Hepatocyte (in vitro differentiated cells): ENCODE measurements at places on chromosomes 12 and 14. TPM values are rescaled to one million over a fixed set of nuclear protein-coding genes. Genes with fewer than 3 reads are reported as not detected.

GRCh38 chr12:124915239-124916236 is 1.1 kb upstream of the UBC start:
- no peaks in the 10 kb centered on the region for H3K27me3 ChIP-seq
- peak overlapping the region; percentile 44 for H3K4me3 ChIP-seq
- peak; percentile 71 for DNase-seq

- no peaks in the 10 kb centered on the region for H3K27me3 ChIP-seq
- H3K4me3 ChIP-seq, result no peak overlapping the region
- no peak overlapping the region for H3K27ac ChIP-seq
- H3K4me1 ChIP-seq, result no peaks in the 10 kb centered on the region
Measured at GRCh38 chr14:76607510-76607909, 153.8 kb upstream of the VASH1 start.

DNA sequence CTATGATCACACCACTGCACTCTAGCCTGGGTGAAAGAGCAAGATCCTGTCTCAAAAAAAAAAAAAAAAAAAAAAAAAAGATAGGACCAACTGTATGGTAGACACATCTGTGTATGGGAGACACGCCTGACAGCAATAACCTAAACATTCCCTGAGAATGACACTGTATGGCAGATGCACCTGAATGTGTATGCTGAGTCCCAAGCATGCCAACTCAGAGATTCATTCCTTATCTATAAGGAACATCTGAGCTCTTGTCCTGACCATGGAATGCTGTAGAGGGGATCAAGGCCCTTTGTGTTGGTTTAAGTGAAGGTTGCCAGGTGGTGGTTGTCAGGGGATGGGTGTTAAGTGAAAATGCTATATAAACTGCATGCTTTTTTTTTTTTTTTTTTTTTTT is 19.2 kb upstream of the LGALS3 start:
- no peaks in the 10 kb centered on the region for H3K27me3 ChIP-seq
- no peak overlapping the region for H3K27ac ChIP-seq
- H3K36me3 ChIP-seq, result no peaks in the 10 kb centered on the region
- no peak overlapping the region for H3K4me3 ChIP-seq

- H3K27ac ChIP-seq, result peak within 1 kb of the TSS; percentile 32
- H3K36me3 ChIP-seq, result no peaks in the 10 kb centered on the region
Measured at GRCh38 chr14:57493467-57494181, at the start of gene CCDC198. TSS of gene CCDC198 (minus strand) at chr14:57493857. CDS start at chr14:57493715, 142 bp downstream.

- DNase-seq, result no peak
- no peaks in the 10 kb centered on the region for H3K4me1 ChIP-seq
- no peak overlapping the region for H3K27ac ChIP-seq
- no peaks in the 10 kb centered on the region for H3K36me3 ChIP-seq
Measured at GRCh38 chr12:29088611-29089219, 60.4 kb upstream of the FAR2 start.

GRCh38 chr14:84527706-84528105 is 1002.2 kb upstream of the FLRT2 start:
- peaks cover 5% of the 10 kb centered on the region for H3K4me1 ChIP-seq
- H3K27me3 ChIP-seq, result no peaks in the 10 kb centered on the region
- no peaks in the 10 kb centered on the region for H3K36me3 ChIP-seq
- H3K27ac ChIP-seq, result no peak overlapping the region
- no peak for DNase-seq

- no peaks in the 10 kb centered on the region for H3K27me3 ChIP-seq
- H3K36me3 ChIP-seq, result no peaks in the 10 kb centered on the region
- H3K4me1 ChIP-seq, result no peaks in the 10 kb centered on the region
- H3K27ac ChIP-seq, result no peak overlapping the region
- no peak for DNase-seq
- no peak overlapping the region for H3K4me3 ChIP-seq
Measured at GRCh38 chr14:95727056-95727700, 13.3 kb upstream of the TCL1A start.

DNA sequence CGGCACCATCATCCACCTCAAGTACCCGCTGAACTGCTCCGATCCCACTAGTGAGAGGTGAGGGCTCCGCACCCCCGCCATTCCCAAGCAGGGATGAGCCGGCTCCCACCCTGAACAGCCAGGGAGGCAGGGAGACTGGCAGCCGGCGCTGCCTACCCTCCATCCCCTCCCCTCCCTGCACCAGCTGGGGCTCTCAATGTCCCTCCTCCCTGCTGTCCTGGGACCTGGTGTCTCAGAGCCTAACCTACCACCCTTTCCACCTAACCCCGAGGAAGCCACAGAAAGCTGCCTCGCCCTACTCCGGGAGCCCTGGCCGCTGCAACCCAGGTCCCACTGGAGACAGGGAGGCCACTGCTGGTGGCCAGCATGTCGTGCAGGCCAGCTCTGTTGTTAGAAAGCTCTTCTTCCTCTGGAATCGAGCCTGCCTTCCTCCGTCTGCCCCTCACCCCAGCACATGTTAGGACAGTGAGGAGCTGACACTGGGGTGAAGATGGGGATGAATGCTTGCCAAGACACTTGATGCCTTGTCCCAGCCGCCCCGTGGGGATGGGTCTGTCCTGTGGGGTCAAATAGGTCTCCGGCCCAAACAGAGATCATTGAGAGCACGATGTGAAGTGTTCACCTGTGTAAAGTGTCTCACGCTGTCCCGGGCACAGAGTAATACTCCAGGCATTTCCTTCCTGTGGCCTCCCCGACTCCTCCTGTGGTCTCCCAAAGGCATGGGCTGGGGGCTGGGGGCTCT is 1.1 kb downstream of the PTPN6 start:
- no peak for DNase-seq
- peaks cover 3% of the 10 kb centered on the region for H3K4me1 ChIP-seq
- H3K36me3 ChIP-seq, result no peaks in the 10 kb centered on the region
- no peaks in the 10 kb centered on the region for H3K27me3 ChIP-seq

GRCh38 chr14:94612580-94613554 is 676 bp downstream of the SERPINA3 start:
- H3K4me1 ChIP-seq, result peaks cover 15% of the 10 kb centered on the region
- no peak for DNase-seq
- H3K27me3 ChIP-seq, result no peaks in the 10 kb centered on the region
- no peaks in the 10 kb centered on the region for H3K36me3 ChIP-seq
- H3K27ac ChIP-seq, result peak overlapping the region; percentile 14
- no peak overlapping the region for H3K4me3 ChIP-seq

DNA sequence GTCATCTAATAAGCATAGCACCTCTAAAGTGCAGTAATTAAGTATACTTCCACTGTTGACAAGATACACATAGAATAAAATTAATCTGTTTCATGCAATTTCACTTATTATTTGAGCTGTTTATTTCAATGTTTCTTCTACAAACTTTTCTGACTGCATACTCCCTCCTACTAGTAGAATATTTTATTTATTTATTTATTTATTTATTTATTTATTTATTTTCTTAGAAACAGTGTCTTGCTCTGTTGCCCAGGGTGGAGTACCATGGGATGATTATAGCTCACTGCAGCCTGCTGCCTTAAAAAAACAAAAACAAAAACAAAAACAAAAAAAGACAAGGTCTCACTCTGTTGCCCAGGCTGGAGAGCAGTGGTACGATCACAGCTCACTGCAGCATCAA is 68.4 kb upstream of the KITLG start:
- H3K36me3 ChIP-seq, result no peaks in the 10 kb centered on the region
- H3K4me3 ChIP-seq, result no peak overlapping the region
- no peak overlapping the region for H3K27ac ChIP-seq

GRCh38 chr14:98977451-98977850 is 294.5 kb downstream of the BCL11B start:
- DNase-seq, result no peak
- no peaks in the 10 kb centered on the region for H3K27me3 ChIP-seq
- no peaks in the 10 kb centered on the region for H3K4me1 ChIP-seq
- no peaks in the 10 kb centered on the region for H3K36me3 ChIP-seq

DNA sequence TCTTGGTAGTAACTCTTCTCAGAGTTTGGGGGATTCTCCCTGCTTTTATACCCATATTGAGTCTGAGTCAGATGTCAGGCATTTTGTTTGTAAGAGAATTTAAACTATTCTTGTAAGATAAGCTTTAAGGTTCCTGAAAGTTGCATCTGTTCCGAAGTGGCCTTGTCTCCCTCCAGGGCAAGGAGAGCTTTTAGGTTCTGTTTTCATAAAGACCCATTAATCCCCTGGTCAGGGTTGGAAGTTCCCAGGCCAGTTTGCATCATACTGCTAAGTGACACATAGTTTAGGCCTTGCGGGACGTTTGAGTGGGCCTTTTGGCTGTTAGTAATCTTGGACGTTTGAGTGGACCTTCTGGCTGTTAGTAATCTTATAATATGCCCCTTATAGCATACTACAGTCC is 396.7 kb downstream of the NPAS3 start:
- DNase-seq, result no peak
- H3K4me3 ChIP-seq, result no peak overlapping the region
- no peak overlapping the region for H3K27ac ChIP-seq
- H3K36me3 ChIP-seq, result no peaks in the 10 kb centered on the region
- no peaks in the 10 kb centered on the region for H3K27me3 ChIP-seq

SDSL gene
- 10.3 and 13.8 TPM in 2 replicates for total RNA-seq

PLEKHG3 gene
- total RNA-seq, result 41.8 and 54.2 TPM in 2 replicates

TRPV4 gene
- total RNA-seq, result 0.88 and 2.3 TPM in 2 replicates

IRAK3 gene
- total RNA-seq, result 7.5 and 8.6 TPM in 2 replicates

LIN7A gene
- total RNA-seq, result 9.9 and 11.8 TPM in 2 replicates

KLRG1 gene
- 0.24 and 0.37 TPM in 2 replicates for total RNA-seq
